ENCODE measurements at places on chromosomes 12 and 14.

DNA sequence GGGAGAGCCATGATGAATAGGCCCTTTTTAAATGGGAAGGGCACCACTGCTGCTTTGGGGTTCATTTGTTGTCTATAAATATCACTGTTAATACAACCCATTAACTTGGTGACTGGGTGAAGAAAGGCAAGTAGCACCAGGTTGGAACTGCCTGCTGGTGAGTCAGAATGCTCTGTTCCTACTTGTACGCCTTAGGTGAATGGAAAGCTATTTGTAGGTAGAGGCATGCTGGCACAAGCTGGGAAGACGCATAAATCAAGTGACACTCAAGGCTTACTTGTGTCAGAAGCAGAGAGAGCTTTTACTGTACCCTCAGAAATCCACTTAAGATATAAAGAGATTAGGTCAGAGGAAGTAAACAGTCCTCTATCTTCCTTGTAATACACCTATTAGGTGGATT, 142.5 kb downstream of the TMX1 start:
- DNase-seq: no peak

- no peak for DNase-seq
Measured at GRCh38 chr14:86766469-86766868, 1226.5 kb downstream of the GALC start.

GRCh38 chr12:65217086-65217485, 47.7 kb downstream of the LEMD3 start:
- no peak for DNase-seq

GRCh38 chr12:130713581-130713991, 2.5 kb downstream of the RIMBP2 start:
- no peak for DNase-seq

GRCh38 chr12:106436164-106436563, 78.6 kb downstream of the POLR3B start:
- DNase-seq: no peak

- DNase-seq: no peak
Measured at GRCh38 chr12:104167519-104168458, 29.8 kb upstream of the NFYB start.

DNA sequence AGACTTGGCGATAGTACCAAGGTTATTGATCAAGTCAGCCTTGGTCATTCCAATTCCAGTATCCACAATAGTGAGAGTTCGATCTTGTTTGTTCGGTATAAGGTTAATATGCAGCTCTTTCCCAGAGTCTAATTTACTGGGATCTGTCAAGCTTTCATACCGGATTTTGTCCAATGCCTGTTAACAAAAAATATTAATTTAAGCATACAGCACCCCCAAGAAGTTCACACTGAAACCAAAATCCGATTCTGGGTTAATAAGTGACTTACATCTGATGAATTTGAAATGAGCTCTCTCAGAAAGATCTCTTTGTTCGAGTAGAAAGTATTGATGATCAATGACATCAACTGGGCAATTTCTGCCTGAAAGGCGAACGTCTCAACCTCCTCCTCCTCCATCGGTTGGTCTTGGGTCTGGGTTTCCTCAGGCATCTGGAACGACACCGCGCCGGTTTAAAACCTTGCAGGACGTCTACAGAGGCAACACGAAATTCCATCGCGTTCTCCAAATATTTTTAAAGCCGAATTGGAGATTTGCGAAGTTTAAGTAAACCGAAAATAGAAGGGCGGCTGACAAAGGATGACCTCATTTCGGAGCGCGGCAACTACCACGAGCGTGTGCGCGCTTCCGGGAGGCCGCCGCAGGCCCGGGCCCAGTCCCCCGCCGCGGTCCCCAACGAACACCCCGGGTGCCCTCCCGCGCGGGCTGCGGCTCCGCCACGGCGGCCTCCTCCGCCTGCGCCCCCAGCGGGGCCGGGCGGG, 716 bp downstream of the HSP90AA1 start:
- peak; percentile 44 for DNase-seq

DNA sequence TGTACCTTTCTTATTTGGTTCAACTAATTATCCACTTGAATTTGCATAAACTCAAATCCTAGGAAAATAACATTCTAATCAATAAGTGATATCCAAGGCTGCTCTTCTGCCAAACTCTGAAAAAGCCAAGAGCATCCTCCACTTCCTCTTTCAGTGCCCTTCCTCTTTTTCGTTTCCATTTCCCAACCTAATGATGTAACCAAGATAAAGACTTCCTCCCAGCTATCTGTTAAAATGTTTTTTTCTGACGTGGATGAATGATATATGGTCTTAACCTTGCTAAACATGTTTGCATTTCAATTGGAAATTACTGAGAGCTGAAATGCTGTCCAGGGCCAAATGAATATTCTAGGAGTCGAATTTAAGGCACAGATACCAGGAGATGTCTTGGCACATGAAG, 459.5 kb upstream of the PDE3A start:
- no peak for DNase-seq

- no peak for DNase-seq
Measured at GRCh38 chr12:3030821-3031429, 46.3 kb upstream of the TSPAN9 start.

DNA sequence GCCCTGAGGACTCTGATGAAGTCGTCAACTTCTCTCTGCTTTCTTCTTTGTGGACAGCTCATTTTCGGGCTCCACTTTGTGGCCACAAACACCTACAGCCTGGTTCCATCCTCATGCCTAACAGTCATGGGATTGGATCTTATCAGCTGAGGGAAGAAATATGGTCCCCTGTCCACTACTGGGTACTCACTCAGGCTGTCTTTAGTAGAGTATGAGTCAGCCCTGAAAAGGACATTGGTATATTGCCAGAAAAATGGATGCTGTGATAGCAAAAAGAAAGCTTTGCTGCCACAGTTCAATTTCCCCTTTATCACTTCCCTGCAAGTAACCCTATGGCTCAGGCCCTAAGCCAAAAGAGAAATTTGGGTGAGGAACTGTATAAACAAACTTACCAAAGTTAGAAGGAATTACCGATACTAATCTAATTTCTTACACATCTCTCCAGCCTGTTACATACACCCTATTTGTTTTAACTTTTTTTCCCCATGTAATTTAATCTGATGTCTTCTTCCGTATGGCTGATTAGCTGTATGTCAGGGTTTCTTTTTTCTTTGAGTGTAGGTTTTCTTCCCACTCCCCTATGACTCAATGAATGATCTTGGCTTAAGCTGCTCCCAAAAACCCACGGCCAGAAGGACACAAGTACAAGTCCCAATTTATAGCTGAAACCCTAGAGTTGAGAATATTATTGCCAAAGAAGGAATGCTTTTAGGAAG, 29.1 kb downstream of the MTHFD1 start:
- no peak for DNase-seq

GRCh38 chr12:27650011-27650410, 46.2 kb upstream of the REP15 start:
- no peak for DNase-seq

GRCh38 chr14:89828471-89829165, 125.9 kb downstream of the EFCAB11 start:
- no peak for DNase-seq

GRCh38 chr12:92408072-92408900, 262.6 kb upstream of the BTG1 start:
- peak; percentile 37 for DNase-seq

DNA sequence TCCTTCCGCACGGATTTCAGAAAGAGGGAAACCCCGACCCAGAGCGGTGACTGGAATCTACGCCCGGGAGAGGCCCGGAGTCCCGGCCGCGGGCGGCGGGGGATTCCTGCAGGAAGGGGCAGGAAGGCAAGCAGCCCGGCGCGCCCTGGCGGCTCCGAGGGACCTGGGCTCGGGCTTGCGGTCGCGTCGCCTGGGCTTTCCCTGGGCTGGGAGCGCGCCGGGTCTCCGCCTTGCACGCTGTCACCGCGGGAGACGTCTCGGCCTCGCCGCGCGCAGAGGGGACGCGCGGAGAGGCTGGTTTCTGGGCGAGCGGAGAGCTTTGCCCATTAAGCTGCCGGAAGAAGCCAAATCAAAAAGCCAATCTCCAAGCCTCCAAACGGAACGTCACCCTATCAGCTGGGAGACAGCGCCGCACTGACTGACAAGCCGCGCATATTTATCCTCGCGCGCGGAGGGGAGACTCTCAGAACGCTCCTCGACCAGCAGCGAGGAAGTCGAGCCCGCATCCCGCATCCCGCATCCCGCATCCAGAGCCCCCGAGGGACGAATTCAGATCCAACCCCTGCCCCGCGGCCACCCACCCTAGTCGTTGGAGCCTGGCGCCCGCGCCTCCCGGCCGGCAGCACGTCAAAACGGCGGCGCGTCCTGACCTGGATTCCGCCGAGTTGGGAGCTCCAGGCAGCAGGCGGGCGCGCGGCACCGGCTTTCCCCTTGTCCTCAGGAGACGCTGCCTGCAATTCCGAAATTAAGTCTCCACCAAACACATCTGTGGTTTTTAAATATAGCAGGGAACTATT, at the start of gene SLC8A3:
Gene SLC8A3 (minus strand): TSS at position 293 of the 797 bp plus-strand sequence. CDS start 20,529 bp downstream, outside the sequence.
- DNase-seq: peak; percentile 44

DNA sequence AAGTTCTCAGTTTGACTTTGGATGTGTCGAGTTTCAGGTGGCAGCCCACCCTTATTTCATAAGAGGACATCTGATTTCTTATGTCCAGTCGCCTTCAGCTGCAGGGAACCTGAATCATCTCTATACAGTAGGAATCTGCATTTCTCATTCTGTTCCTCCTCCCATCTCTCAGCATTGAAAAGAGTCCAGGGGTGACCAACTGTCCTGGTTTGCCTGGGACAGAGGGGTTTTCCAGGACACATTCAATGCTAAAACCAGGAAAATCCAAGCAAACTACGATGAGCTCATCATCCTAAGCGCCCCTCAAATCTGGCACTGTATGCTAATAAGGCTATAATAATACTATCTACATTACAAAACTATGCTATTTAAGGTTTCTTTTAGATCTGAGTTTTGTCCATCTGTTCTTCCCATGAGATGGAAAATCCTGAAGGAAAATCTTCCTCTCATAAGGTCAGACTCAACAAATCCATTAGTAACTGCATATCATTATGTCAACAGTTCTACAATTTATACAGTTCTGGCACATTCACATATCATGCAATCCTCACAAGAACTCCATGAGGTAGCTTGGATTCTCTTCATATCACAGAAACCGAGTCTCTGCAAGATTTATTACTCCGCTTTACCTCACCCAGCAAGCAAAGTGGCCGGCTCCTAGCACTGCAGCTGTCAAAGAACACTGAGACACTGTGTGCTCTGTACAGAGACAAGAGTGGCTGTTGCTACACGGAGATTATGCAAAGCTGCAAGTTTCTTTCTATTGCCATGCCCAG, 15.6 kb upstream of the CALM1 start:
- DNase-seq: no peak

DNA sequence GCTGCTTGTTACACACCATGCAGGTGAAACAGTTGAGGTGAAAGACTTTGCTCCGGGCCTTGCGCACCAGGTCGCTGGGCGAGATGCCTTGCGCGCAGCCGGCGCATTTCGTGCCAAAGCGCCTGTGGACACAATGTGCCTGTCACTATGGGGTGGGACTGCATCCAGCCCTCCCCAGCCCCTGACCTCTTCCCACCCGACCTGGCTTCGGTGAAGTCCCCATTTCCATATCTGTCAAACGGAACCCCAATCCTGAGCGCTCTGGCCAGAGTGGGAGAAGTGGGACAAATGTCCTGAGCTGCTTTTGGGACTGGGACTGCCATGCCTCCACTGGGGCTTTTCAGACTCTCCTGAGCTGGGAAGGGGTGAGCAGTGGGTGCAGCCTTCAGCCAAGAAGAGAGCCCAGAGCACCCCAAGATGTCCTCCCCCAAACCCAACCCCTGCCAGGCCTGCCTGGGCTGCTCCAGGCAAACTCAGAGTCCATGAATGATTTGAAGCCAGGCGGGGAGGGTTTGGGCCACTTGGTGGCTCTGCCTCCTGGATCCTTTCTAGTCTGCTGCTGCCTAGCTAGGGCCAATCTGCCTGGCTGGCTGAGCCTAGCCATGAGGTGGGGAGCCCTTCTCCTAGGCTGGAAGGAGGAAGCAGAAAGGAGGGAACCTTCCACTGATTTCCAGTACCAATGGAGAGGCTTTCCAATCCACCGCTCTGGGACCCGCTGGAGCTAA, 2.3 kb downstream of the LHX5 start:
- DNase-seq: no peak

- DNase-seq: no peak
Measured at GRCh38 chr14:54792288-54792687, 110.3 kb downstream of the GCH1 start.

- peak; percentile 65 for DNase-seq
Measured at GRCh38 chr14:90368946-90369721, 27.7 kb upstream of the CALM1 start.

- DNase-seq: no peak
Measured at GRCh38 chr14:59983048-59983447, 63.1 kb downstream of the LRRC9 start.

Data from kidney capillary endothelial cell (primary cell).